ENCODE measurements at places on chromosomes 3 and 15.

DNA sequence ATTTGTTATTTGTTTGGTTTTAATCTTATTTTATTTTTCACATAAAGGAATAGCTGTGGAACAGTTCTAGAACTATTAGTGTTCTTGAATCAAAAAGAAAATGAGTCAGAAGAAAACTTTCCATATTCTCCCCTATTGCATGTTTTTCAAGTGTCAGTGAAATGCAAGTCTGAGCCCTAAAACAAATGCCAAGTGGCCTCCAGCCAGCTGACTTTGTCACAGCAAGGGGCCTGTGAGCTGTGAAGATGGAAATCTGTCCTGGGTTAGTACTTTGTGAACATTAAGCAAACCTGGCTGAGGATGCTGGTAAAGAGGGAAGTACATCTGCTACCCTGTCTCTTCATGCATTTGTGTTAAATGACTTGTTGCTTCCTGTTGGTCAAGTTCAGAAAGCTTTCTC lies 14.2 kb downstream of the LRRC49 start:
- DNase-seq = no peak

GRCh38 chr3:170301405-170301804 lies 56.1 kb upstream of the SKIL start:
- DNase-seq = no peak

GRCh38 chr3:4656059-4656458 lies 162.9 kb downstream of the ITPR1 start:
- no peak for DNase-seq

- DNase-seq = no peak
Measured at GRCh38 chr15:85681386-85681785, 113.3 kb downstream of the KLHL25 start.

- DNase-seq = no peak
Measured at GRCh38 chr3:26522919-26523318, 99.7 kb upstream of the LRRC3B start.

- DNase-seq = no peak
Measured at GRCh38 chr15:58748852-58749531, 515 bp downstream of the ADAM10 start.

DNA sequence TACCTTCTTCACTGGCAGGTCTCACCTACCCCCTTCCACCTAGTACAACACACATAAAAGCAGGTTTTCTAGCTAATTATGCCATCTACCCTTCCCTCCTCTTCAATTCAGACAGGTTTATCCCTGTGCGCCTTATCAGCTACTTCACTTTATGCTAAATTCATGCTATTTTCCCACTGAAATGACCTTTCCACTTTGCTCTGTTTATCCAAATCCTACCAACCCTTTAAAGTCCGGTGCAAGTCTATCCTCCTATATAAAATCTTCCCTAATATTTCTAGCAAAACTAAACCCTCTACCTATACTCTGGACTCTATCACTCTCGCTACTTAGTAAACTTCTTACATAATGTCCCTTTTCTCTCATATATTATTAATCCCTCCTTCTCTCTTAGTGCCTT lies 6.0 kb downstream of the USF3 start:
- DNase-seq = no peak

- no peak for DNase-seq
Measured at GRCh38 chr3:94317017-94317416, 254.2 kb downstream of the NSUN3 start.

Data from hematopoietic multipotent progenitor cell treated with erythropoietin and hydrocortisone succinate and interleukin-3 and kit ligand, for 15 days (in vitro differentiated cells).